T-cell (primary cell): ENCODE measurements at places on chromosomes 16 and 17. TPM values are rescaled to one million over a fixed set of nuclear protein-coding genes. Genes with fewer than 3 reads are reported as not detected.

Gene IRF8
- 8.4 TPM for total RNA-seq

DNA sequence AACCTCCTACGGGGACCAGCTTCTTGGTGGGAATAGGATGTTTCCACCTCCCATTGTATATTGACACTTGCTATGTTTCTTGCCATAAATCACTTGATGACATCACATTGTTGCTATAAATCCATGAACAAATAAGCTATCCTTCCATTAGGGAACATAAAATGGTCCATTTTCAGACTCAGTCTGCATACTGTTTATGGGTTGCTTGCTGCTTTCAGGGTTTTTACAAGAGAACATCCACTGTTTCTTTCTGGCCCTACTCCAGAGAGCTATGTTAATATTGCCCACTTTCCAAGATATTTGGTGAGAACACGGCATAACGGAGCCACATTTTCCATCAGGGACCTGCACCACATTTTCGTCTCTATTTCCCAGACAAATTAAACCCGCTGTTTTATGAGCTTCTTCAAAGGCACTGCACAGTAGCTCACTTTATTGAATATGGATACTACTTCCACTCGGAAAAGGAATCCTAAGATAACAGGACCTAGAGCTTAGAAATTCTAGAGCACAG lies 800.2 kb downstream of the KCNJ2 start:
- H3K36me3 ChIP-seq, result no peaks in the 10 kb centered on the region
- no peak for DNase-seq
- no peak overlapping the region for H3K27ac ChIP-seq
- H3K27me3 ChIP-seq, result no peaks in the 10 kb centered on the region

DNA sequence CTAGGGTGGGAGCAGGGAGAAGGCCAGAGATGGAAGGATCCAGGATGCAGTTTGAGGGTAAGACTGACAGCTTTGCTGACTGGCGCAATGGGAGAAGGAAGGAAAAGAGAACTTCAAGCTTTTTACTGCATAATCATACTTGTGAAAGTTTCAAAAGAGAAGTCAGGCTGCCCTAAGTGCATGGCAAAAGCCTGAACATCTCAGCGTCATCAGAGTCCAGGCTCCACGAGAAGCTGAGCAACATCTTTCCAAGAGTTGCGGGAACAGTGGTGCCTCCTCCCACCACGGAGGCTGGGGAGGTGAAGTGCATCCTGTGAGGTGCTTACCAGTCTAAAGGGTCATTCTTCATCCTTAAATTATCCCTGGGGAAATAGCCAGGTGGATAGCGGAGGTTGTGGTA lies 26.9 kb upstream of the SLC38A8 start:
- H3K4me3 ChIP-seq, result no peak overlapping the region
- no peak overlapping the region for H3K27ac ChIP-seq
- peaks cover 87% of the 10 kb centered on the region for H3K36me3 ChIP-seq
- H3K27me3 ChIP-seq, result no peaks in the 10 kb centered on the region

DNA sequence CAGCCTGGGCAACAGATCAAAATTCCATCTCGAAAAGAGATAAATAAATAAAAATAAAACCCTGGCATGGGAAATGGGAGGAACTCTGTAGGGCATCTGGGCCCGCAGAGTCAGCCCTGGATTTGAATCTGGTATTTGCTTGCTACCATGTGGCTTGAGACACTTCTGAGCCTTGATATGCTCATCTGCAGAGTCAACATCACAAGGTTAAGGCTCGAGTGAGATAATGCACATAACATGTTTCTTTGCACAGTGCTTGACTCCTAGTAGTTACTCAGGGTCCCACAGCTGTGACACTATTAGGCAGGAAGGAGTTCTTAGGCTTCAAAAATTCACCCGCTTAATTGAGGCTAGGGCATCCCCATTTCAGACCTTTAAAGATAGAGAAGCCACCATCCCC lies 21.3 kb downstream of the CDK5RAP3 start:
- H3K27ac ChIP-seq, result no peak overlapping the region
- no peak for DNase-seq
- H3K4me1 ChIP-seq, result no peaks in the 10 kb centered on the region
- H3K4me3 ChIP-seq, result no peak overlapping the region
- no peaks in the 10 kb centered on the region for H3K36me3 ChIP-seq

- H3K27me3 ChIP-seq, result peaks cover 20% of the 10 kb centered on the region
- no peak for DNase-seq
- H3K4me3 ChIP-seq, result no peak overlapping the region
- H3K27ac ChIP-seq, result no peak overlapping the region
These were observed 20.3 kb upstream of the CALB2 start for GRCh38 chr16:71338193-71338592.

GRCh38 chr16:6527646-6528045 lies 805.0 kb upstream of the RBFOX1 start:
- H3K27me3 ChIP-seq, result no peaks in the 10 kb centered on the region
- H3K4me3 ChIP-seq, result no peak overlapping the region
- DNase-seq, result no peak
- H3K4me1 ChIP-seq, result no peaks in the 10 kb centered on the region

- H3K4me1 ChIP-seq, result peaks cover 3% of the 10 kb centered on the region
- no peak for DNase-seq
- H3K4me3 ChIP-seq, result no peak overlapping the region
- H3K27ac ChIP-seq, result no peak overlapping the region
- H3K27me3 ChIP-seq, result no peaks in the 10 kb centered on the region
These were observed 2.2 kb downstream of the SDR42E1 start for GRCh38 chr16:82008957-82009592.

DNA sequence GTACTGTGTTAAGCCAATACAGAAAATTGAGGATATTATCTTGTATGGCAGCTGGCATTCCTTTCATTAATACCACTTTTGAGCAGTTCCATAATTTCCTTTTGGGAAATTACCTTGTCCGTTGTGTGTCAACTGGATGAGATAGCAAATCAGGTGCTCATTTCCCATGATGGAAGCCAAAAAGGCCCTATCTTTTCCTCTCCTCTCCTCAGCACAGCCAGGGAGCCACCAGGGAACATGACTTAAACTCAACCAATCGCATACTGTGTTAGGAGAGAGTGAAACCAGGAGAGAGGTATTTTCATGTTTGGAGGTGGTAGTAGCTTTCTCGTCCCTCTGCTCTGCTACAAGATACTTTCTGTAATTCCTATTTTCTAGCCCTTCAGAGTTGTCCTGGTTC lies 96.1 kb upstream of the TOX3 start:
- no peaks in the 10 kb centered on the region for H3K27me3 ChIP-seq
- DNase-seq, result no peak
- no peaks in the 10 kb centered on the region for H3K36me3 ChIP-seq

- H3K27me3 ChIP-seq, result no peaks in the 10 kb centered on the region
- H3K36me3 ChIP-seq, result no peaks in the 10 kb centered on the region
- H3K4me3 ChIP-seq, result no peak overlapping the region
- H3K27ac ChIP-seq, result no peak overlapping the region
These were observed 27.3 kb downstream of the HEXIM2 start for GRCh38 chr17:45189009-45189408.

- peaks cover 58% of the 10 kb centered on the region for H3K36me3 ChIP-seq
- no peaks in the 10 kb centered on the region for H3K27me3 ChIP-seq
- no peak overlapping the region for H3K27ac ChIP-seq
- DNase-seq, result no peak
- no peak overlapping the region for H3K4me3 ChIP-seq
These were observed 11.9 kb downstream of the CDK5RAP3 start for GRCh38 chr17:47982645-47983390.

DNA sequence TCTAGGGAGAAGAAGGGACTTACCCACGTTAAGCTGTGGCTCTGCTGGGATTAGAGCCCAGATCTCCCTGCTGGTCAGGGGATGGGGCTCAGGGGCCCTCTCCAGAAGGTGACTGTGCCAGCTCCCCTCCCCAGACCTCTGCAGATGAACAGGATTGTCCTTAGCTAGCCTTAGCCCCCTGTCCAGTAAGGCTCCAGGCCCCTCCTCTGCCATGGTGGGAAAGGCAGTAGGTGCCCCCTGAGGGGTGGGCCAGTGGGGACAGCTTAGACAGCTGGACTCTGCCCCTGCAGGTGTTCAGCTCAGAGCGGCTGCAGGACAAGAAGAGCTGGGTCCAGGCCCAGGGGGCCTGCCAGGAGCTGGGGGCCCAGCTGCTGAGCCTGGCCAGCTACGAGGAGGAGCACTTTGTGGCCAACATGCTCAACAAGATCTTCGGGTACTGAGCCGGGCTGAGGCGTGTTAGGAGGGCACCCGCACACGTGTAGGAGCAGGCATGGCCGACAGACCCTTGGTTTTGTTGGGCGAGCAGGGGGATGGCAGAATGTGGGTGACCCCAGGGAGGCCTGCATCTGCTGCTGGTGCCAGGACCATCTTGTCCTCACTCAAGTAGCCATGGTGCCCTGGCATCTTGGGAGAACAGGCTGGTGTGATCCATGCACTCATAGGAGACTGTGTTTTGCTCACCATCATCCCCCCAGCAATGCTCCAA lies 50.9 kb downstream of the MRC2 start:
- H3K36me3 ChIP-seq, result peaks cover 3% of the 10 kb centered on the region
- no peak overlapping the region for H3K27ac ChIP-seq
- peaks cover 2% of the 10 kb centered on the region for H3K27me3 ChIP-seq
